ENCODE measurements at places on chromosomes 6 and 20. TPM values are rescaled to one million over a fixed set of nuclear protein-coding genes. Genes with fewer than 3 reads are reported as not detected.

- H3K4me3 ChIP-seq: peak overlapping the region; percentile 69
- H3K4me1 ChIP-seq: no peaks in the 10 kb centered on the region
- H3K27ac ChIP-seq: peak overlapping the region; percentile 86
- H3K27me3 ChIP-seq: no peaks in the 10 kb centered on the region
- DNase-seq: no peak
- no peaks in the 10 kb centered on the region for H3K36me3 ChIP-seq
Measured at GRCh38 chr6:28865401-28866204, 58.2 kb downstream of the TRIM27 start.

Gene DLL1
- 1.1 TPM for total RNA-seq

DNA sequence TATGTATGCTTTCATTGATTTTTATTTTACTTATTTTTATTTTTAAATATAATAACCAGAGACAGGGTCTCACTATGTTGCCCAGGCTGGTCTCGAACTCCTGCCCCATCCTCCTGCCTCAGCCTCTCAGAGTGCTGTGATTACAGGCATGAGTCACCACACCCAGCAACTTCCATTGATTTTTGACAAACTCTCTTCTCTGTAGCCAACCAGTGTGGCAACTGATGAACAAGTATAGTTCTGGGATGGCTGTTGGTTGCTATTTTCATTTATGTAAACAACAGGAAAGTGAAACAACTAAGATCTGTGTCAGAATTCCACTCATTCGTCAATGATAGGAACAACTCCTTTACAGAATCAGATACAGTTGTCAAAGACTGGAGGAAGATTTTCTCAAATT lies 356.7 kb upstream of the JARID2 start:
- H3K27ac ChIP-seq: no peak overlapping the region
- no peak overlapping the region for H3K4me3 ChIP-seq
- no peaks in the 10 kb centered on the region for H3K27me3 ChIP-seq
- DNase-seq: no peak

DNA sequence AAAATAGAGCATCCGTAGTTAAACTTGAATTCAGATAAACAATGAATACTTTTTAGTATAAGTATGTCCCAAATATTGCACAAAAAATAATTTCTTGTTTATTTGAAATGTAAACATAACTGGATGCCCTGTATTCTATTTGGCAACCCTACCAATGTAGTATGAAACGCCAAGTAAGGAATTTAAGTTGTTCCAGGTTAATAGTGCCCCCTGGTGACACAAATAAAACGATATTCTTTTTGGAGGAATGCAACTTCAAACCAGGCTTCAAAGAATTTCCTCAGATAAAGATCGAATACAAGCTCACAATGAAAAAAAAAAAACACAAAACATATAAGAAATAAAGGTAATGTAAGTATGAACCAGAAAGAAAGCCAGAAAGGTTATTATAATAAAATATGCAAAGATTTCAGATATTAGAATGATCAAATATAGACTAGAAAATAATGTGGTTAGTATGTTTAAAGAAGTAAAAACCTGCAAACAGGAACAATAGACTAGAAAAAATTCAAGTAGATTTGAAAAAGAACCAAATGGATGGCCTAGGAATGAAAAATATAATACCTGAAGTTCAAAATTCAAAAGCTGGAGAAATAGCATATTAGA lies 18.4 kb upstream of the AKAP7 start:
- no peaks in the 10 kb centered on the region for H3K4me1 ChIP-seq
- no peak overlapping the region for H3K4me3 ChIP-seq
- no peaks in the 10 kb centered on the region for H3K36me3 ChIP-seq
- H3K27ac ChIP-seq: no peak overlapping the region

DNA sequence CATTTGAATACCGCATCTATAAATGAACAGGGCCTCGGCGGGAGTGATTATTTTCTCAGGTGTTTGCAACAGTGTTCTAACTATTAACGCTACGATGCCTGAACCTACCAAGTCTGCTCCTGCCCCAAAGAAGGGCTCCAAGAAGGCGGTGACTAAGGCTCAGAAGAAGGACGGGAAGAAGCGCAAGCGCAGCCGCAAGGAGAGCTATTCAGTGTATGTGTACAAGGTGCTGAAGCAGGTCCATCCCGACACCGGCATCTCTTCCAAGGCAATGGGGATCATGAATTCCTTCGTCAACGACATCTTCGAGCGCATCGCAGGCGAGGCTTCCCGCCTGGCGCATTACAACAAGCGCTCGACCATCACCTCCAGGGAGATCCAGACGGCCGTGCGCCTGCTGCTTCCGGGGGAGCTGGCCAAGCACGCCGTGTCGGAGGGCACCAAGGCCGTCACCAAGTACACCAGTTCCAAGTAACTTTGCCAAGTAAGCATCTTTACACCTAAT lies 70.9 kb downstream of the HFE start:
- peak overlapping the region; percentile 64 for H3K4me3 ChIP-seq
- peaks cover 22% of the 10 kb centered on the region for H3K4me1 ChIP-seq
- peak overlapping the region; percentile 100 for H3K27ac ChIP-seq
- H3K36me3 ChIP-seq: no peaks in the 10 kb centered on the region
- no peaks in the 10 kb centered on the region for H3K27me3 ChIP-seq

DNA sequence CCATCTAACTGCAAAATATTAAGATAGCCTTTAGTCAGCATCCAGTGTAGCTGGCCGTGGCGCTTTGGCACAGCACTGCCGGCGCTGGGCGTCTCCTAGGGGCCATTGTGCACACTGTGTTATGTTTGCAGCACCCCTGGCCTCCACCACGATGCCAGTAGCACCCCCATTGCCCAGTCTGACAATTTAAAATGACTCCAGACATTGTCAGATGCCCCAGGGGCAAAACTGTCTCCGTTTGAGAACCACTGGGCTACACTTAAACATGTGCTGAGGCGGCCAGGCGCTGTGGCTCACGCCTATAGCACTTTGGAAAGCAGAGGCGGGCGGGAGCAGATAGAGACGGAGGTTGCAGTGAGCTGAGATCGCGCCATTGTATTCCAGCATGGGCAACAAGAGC lies 6.0 kb upstream of the MTG2 start:
- no peaks in the 10 kb centered on the region for H3K27me3 ChIP-seq

DNA sequence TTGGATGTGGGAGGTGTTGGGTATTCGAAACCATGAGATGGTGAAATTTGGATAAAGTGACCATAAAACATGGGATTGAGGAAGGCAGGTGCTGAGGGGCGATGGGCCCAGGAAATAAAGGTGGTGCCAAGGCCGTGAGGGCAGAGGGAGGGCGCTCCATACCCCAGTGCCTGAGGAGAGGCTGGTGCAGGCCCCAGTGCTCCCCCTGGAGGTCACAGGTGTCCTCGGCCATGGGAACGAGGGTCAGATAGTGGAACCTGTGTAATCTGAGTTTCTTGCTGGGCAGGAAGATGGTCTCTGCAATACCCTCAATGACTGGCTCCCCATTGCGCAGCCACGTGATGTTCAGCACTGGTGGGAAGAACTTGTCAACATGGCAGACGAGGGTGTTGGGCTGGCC lies 16.2 kb downstream of the HLA-DPB1 start:
- no peak overlapping the region for H3K27ac ChIP-seq
- no peak for DNase-seq
- H3K4me3 ChIP-seq: no peak overlapping the region
- no peaks in the 10 kb centered on the region for H3K27me3 ChIP-seq
- H3K36me3 ChIP-seq: peaks cover 6% of the 10 kb centered on the region

GRCh38 chr6:38957426-38957825 lies 91.2 kb upstream of the GLP1R start:
- no peak for DNase-seq
- H3K4me1 ChIP-seq: no peaks in the 10 kb centered on the region
- H3K27me3 ChIP-seq: no peaks in the 10 kb centered on the region
- H3K36me3 ChIP-seq: no peaks in the 10 kb centered on the region

DNA sequence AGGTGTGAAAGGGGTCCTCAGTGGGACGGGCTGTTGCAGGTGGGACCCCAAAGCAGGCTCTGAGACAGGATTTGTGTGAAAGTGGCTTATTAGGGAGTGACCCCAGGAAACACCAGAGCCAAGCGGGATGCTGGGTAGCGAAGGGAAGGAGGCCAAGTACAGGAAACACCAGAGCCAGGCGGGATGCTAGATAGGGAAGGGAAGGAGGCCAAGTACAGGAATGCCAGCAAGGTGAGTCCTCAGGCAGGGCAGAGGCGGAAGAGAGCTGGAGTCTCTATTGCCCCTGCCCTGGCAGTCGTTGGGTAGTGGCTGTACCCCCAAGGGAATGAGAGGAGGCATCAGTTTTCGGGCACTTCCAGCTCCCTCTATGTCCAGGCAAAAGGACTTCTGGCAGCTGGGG lies 30.5 kb upstream of the TGM2 start:
- H3K4me3 ChIP-seq: no peak overlapping the region
- DNase-seq: peak; percentile 36
- no peaks in the 10 kb centered on the region for H3K36me3 ChIP-seq
- H3K27ac ChIP-seq: no peak overlapping the region
- H3K27me3 ChIP-seq: no peaks in the 10 kb centered on the region

All from sigmoid colon (tissue), 7 donors.